ENCODE measurements at places on chromosomes 16 and 17.

GRCh38 chr17:75183999-75184884 is 1.5 kb upstream of the SUMO2 start:
- DNase-seq, result no peak

GRCh38 chr16:67399218-67399733 is 6.0 kb upstream of the TPPP3 start:
- DNase-seq, result peak; percentile 86

- no peak for DNase-seq
Observed at GRCh38 chr16:7745276-7745675, 412.6 kb downstream of the RBFOX1 start.

GRCh38 chr17:47352848-47353247 is 29.1 kb downstream of the EFCAB13 start:
- DNase-seq, result no peak

- no peak for DNase-seq
Observed at GRCh38 chr16:24257958-24258357, 1.8 kb downstream of the CACNG3 start.

- DNase-seq, result peak; percentile 20
Observed at GRCh38 chr17:58680038-58680369, 11.8 kb downstream of the TEX14 start.

DNA sequence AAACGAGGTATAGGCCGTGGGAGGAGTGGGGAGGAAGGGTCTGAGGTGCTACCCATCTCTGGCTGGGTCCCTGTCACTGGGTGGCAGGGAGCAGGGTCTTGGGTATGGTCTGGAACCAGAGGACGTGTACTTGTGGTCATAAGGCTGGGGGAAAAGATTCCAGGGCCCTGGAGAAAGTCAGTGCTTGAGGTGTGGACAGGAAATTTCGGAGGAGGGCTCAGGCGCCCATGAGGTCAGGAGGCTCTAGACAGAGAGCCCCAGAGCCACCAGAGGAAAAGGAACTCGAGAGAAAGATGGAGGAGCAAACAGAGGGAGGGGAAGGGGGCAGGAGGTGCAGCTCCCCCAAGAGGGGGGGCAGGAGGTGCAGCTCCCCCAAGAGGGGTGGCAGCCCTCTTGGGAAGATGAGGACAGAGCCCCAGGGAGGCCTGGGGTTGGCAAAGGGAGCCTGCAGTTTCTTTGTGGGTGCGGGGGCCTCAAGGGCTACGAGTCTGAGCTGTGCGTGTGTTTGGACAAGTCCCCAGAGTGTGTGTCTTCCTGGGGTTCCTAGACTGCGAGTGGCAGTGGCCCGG is 683 bp upstream of the SLC7A6 start:
- DNase-seq, result no peak
